ENCODE measurements at places on chromosomes 5 and 9.

- no peak for DNase-seq
Observed at GRCh38 chr9:95669253-95669652, 152.5 kb upstream of the PTCH1 start.

DNA sequence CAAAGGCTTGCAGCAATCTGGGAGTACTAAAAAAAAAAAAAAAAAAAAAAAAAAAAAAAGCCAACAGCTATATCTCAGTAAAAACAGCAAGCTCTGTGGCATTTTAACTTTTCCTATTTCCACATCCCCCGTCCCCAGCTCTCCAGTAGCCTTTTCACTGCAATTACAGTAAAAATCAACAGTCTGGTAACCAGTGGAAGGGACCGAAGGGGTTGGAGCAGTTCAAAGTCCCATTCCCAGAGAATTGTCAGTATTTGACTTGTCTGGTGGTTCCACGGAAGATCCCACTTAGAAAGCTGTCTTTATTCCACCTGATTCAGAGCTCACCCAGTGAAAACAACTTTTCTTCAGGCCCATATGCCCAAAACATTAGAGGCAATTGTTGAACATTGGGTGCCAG is 71.8 kb upstream of the ZBTB43 start:
- DNase-seq = no peak

DNA sequence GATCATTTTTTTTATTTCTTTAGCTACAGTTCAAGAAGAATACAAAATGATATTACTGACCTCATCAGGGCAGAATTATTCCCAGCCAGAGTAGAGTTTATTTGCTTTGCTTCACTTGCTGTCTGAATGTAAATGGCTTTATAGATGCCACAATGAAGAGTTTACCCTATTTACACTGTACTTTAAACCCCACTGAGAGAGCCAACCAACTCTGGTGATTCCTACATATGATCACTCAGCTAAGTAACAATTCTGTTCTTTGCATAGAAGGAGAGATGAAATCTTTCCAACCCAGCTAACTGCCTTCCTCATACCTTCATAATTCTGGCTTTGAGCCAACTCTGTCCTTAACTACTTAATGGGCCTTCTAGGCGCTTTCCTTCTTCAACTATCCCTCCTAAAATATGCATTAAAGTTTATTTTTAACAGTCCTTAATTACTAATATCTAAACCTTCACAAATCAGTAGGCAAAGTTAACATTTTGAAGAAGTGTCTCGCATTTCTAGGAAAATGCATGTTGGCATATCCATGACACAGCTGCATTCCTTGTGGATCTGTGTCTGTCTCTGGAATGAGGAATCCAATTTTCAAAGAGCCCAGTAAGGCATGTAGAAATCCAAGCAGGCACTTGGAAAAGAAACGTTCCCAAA is 284.8 kb upstream of the GRAMD2B start:
- DNase-seq = no peak

- no peak for DNase-seq
Observed at GRCh38 chr9:135037521-135038250, 49.8 kb upstream of the OLFM1 start.

GRCh38 chr5:169094586-169095409 is 206.1 kb downstream of the SLIT3 start:
- peak; percentile 35 for DNase-seq
